Breast epithelium (tissue), 4 donors: ENCODE measurements at places on chromosomes 7 and 10. TPM values are rescaled to one million over a fixed set of nuclear protein-coding genes. Genes with fewer than 3 reads are reported as not detected.

Gene BBIP1
- 23.6 TPM for total RNA-seq

Gene OR6V1
- total RNA-seq, result not detected

DNA sequence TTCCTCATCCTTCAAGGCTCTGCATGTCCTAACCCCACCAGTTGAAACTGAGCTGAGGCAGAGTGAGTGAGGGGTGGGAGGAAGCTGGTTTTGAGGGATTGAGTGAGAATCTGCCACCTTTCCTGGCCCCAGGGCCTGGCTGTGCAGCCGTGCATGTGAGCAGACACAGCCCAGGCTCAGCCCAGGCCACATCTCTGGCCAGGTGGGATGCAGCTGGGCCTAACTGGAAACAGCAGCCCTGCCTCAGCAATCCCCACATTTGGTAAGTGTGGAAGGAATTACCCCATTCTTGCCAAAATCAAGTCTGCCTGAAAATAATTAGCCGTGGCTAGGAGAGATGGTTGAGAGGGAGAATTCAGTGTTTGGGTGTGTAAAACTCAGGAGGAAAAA is 116.6 kb downstream of the NEURL1 start:
- DNase-seq, result no peak
- no peaks in the 10 kb centered on the region for H3K4me1 ChIP-seq
- no peaks in the 10 kb centered on the region for H3K27me3 ChIP-seq
- H3K36me3 ChIP-seq, result no peaks in the 10 kb centered on the region
- H3K27ac ChIP-seq, result no peak overlapping the region
- no peak overlapping the region for H3K4me3 ChIP-seq

Gene ITGA8
- total RNA-seq, result 2.6 TPM

Gene BAMBI
- total RNA-seq, result 41.9 TPM

DNA sequence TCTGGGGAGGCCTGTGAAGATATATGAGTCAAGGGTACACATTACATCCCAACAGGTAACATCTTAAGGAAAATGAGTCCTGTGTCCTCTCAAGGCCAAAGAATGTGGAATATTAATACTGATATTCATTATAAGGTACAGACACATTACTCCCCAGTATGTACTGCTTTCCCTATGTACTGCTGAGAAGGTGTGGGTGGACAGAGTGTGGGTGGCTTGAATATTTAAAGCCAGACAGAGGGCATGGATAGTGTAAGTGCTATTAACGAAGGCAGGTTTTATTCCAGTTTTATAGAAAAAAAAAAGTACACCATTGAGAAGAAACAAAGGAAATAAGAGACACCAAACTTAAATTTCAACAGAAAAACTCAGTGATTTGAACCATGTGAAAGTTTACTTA is 1054.4 kb downstream of the XPNPEP1 start:
- H3K36me3 ChIP-seq, result no peaks in the 10 kb centered on the region
- H3K4me3 ChIP-seq, result no peak overlapping the region
- DNase-seq, result no peak
- no peaks in the 10 kb centered on the region for H3K4me1 ChIP-seq
- H3K27me3 ChIP-seq, result no peaks in the 10 kb centered on the region

DNA sequence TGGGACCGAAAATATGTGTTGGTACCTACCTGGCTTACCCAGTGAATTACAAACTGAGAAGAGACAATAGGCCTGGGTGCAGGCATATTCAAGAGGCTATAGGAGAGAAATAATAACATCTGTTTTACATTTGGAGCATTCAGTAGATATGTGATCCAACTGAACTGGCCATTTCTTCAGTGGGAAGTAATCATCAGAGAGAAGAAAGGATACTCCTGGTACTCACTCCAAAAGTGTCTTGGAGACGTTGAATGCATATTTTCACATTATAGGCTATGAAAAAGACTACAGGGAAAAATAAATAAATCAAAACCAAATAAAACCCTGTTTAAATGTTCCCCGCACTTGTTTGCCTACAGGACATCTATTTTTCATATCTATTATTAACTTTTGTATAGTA is 1680.3 kb downstream of the REEP3 start:
- H3K4me3 ChIP-seq, result no peak overlapping the region
- no peak for DNase-seq
- H3K27ac ChIP-seq, result no peak overlapping the region
- H3K36me3 ChIP-seq, result no peaks in the 10 kb centered on the region

DNA sequence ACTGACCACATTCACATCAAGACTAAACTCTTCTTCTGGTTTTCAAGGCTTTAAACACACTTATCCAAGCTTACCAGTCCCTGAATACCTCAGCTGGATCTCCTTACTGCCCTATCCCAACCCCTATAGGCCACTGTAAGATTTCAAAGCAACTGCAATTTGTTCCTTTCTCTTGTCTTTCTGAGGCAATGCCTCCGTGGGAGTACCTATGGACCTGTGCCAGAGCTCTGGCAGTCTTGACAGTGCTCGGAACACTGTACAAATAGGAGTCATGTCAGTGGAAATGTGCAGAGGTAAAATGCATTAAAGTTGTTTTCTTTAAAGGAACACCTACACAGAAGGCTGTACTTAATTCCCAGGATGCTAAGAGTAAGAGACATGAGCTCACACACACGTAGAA is 124.7 kb downstream of the CNOT4 start:
- no peaks in the 10 kb centered on the region for H3K4me1 ChIP-seq
- no peak for DNase-seq
- H3K36me3 ChIP-seq, result no peaks in the 10 kb centered on the region
- H3K4me3 ChIP-seq, result no peak overlapping the region

Gene MPP7
- 20.3 TPM for total RNA-seq

DNA sequence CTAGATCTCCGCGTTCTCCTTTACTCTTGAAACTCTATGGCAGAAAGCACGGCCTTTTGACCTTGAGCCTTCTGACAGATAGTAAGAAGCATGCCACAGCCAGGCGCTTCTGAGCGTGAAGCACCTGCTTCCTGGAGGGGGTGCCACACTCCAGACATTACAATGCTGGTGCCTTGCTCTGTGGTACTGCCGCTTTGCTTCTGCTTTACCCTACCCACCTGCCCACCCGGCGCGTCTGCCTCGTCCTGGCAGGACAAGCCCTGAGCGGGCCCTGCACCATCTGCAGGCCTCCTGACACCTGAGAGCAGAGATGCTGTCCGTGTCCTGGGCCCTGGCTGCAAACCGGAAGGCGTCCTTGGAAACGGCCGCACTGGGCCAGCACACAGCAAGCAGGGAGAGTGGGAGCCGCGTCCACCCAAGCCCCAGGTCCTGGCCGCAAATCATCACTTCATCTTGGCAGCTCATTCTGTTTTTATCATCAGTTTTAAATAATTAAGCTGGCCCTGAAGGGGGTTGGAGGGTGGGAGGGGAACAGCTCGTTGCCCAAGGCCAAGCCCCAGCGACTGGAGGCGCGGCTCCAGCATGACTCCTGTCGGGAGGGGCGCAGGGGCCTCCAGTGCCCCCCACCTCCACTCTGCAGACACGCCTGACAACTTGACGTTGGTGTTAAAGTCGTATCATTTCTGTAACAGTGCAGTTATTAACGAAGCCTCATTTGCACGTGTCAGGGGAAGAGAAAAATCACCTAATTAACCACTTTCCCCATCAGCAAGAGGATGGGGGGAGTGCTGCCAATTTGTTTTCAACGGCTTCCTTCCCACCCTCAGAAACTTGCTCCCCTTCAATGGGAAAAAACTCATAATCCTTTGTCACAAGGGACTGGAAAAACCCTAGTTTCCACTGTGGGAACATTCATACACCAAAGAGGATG is 132.2 kb downstream of the MAD1L1 start:
- DNase-seq, result no peak
- no peaks in the 10 kb centered on the region for H3K4me1 ChIP-seq
- no peaks in the 10 kb centered on the region for H3K27me3 ChIP-seq
- no peaks in the 10 kb centered on the region for H3K36me3 ChIP-seq
- H3K27ac ChIP-seq, result no peak overlapping the region
- H3K4me3 ChIP-seq, result no peak overlapping the region

Gene CHAT
- total RNA-seq, result not detected

GRCh38 chr10:10520491-10521385 is 496.9 kb upstream of the CELF2 start:
- no peak overlapping the region for H3K4me3 ChIP-seq
- no peaks in the 10 kb centered on the region for H3K4me1 ChIP-seq
- no peak overlapping the region for H3K27ac ChIP-seq
- no peak for DNase-seq
- no peaks in the 10 kb centered on the region for H3K27me3 ChIP-seq
- no peaks in the 10 kb centered on the region for H3K36me3 ChIP-seq

Gene HOGA1
- total RNA-seq, result 1.9 TPM

DNA sequence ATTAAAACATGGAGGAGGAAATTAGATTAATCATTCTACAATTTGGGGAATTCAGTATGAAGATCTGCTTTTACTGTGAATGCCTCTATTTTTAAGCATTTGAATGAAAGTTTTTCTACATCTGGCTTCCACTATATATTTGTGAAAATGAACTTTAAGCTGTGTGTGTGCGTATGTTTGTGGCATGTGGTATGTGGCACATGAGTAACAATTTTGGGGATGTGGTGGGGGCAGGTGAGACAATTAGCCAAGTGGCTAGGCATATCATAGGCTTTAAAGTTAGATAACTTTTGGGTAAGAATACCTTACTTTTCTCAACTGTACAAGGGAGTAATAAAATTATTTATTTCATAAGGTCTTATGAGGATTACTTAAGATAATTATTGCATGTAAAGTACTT is 81.5 kb downstream of the ZNF22 start:
- no peak for DNase-seq
- H3K27ac ChIP-seq, result no peak overlapping the region
- H3K4me3 ChIP-seq, result no peak overlapping the region

Gene SLC16A9
- total RNA-seq, result 0.32 TPM

Gene CALHM3
- not detected for total RNA-seq

Gene ASIC3
- 2.3 TPM for total RNA-seq

- H3K27me3 ChIP-seq, result no peaks in the 10 kb centered on the region
- no peaks in the 10 kb centered on the region for H3K4me1 ChIP-seq
- H3K27ac ChIP-seq, result no peak overlapping the region
- H3K36me3 ChIP-seq, result no peaks in the 10 kb centered on the region
Observed at GRCh38 chr10:33521062-33521461, 186.6 kb upstream of the NRP1 start.

GRCh38 chr10:110912374-110912773 is 6.6 kb downstream of the BBIP1 start:
- no peak overlapping the region for H3K4me3 ChIP-seq
- H3K27ac ChIP-seq, result no peak overlapping the region
- H3K36me3 ChIP-seq, result no peaks in the 10 kb centered on the region
- H3K27me3 ChIP-seq, result no peaks in the 10 kb centered on the region
- H3K4me1 ChIP-seq, result no peaks in the 10 kb centered on the region

Gene CYP3A7
- 1.5 TPM for total RNA-seq

DNA sequence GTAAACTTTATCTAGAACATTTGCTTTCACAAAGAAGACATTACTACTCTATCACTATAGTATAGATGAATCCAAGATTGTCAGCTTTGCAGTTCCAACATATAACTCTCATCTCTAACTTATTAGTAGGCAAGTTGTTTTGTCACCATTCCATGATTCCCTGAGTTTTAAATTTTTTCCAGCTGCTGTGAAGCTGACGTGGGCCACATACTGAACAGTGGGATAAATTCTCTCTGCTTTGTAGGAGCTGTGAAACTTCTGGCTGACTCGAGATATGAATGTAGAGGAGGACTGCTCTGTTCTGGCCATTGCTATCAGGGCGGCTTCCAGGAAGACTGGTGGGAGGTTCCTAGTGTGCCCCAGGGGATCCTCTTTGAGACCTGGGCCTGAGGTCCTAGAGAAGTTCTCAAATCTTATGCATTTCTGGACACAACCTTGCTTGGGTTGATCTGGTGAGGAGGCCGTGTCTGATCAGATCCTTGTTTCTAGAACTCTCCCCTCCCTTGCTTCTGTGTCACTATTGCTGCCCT is 58.0 kb downstream of the LSMEM1 start:
- no peaks in the 10 kb centered on the region for H3K27me3 ChIP-seq
- no peaks in the 10 kb centered on the region for H3K36me3 ChIP-seq
- DNase-seq, result no peak
- peak overlapping the region; percentile 46 for H3K27ac ChIP-seq
- no peaks in the 10 kb centered on the region for H3K4me1 ChIP-seq

GRCh38 chr10:80177781-80178636 is 27.3 kb downstream of the ANXA11 start:
- no peak for DNase-seq
- no peak overlapping the region for H3K27ac ChIP-seq
- no peak overlapping the region for H3K4me3 ChIP-seq
- H3K27me3 ChIP-seq, result no peaks in the 10 kb centered on the region
- H3K4me1 ChIP-seq, result no peaks in the 10 kb centered on the region

Gene C10orf143
- 6.6 TPM for total RNA-seq

Gene AKR1C4
- total RNA-seq, result not detected

DNA sequence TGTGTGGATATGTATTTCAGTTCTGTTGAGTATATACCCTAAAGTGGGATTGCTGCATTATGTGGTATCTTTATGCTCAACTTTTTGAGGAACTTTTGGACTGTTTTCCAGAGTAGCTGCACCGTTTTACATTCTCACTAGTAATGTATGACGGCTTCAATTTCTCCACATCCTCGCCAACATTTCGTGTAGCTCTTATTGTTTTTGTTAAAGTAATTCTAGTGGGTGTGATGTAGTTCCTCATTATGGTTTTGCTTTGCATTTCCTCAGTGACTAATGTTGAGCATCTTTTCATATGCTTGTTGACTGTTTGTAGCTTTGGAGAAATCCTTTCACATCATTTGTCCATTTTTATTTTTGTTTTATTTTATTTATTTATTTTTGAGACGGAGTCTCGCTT is 4.5 kb downstream of the STMP1 start:
- DNase-seq, result no peak
- H3K4me1 ChIP-seq, result peaks cover 5% of the 10 kb centered on the region
- H3K4me3 ChIP-seq, result no peak overlapping the region
- H3K36me3 ChIP-seq, result no peaks in the 10 kb centered on the region

GRCh38 chr10:7403620-7404019 is 7.2 kb downstream of the SFMBT2 start:
- no peak overlapping the region for H3K27ac ChIP-seq
- no peaks in the 10 kb centered on the region for H3K27me3 ChIP-seq
- H3K36me3 ChIP-seq, result no peaks in the 10 kb centered on the region
- no peak overlapping the region for H3K4me3 ChIP-seq
- no peaks in the 10 kb centered on the region for H3K4me1 ChIP-seq
- no peak for DNase-seq

DNA sequence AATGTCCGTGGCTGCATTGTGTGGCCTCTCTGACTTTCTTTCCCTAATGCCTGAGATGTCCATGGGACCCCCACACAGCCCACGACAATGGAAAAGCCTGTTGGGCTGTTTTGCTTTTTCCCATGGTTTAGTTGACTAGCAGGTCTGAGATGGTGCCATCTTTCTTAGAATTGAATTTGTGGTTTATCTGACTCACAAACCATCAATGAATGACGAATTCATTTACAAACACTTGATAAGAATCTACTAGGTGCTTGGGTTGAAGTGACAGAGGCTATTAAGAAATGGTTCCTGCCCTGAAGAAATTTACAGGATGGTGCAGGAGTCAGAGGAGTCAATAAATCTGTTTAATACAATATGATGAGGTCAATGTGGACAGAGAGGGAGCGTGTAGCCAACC is 75.4 kb downstream of the OTUD1 start:
- no peaks in the 10 kb centered on the region for H3K27me3 ChIP-seq
- H3K36me3 ChIP-seq, result no peaks in the 10 kb centered on the region
- no peak overlapping the region for H3K27ac ChIP-seq
- no peaks in the 10 kb centered on the region for H3K4me1 ChIP-seq
- no peak for DNase-seq

- no peaks in the 10 kb centered on the region for H3K27me3 ChIP-seq
- H3K36me3 ChIP-seq, result no peaks in the 10 kb centered on the region
- H3K4me3 ChIP-seq, result no peak overlapping the region
- no peak for DNase-seq
- H3K27ac ChIP-seq, result no peak overlapping the region
- no peaks in the 10 kb centered on the region for H3K4me1 ChIP-seq
Observed at GRCh38 chr7:29610086-29610485, 46.5 kb downstream of the PRR15 start.

- DNase-seq, result peak; percentile 33
- H3K4me3 ChIP-seq, result no peak overlapping the region
- peak overlapping the region; percentile 48 for H3K27ac ChIP-seq
Observed at GRCh38 chr10:78215645-78216044, 182.0 kb downstream of the RPS24 start.

Gene GDF2
- not detected for total RNA-seq
